ENCODE measurements at places on chromosomes 2 and 18.

DNA sequence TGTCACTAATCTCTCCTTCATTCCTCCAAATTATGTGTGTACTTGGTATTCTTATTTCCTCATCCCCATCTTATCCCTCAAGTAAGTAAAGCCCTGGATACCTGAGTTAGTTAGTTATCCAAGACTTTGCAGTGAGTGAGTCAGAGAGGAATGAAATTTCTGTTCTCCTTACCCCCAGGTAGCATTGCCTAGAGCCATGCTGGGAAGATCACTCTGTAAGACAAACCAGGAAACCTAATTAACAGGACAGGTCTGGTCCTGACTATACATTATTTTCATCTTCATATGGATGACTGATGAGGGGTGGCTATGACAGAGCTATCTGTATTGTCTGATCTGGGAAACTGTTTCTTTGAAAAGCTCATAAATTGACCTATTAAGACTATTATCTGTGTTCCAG is 55.0 kb upstream of the ITGA6 start:
- no peak for DNase-seq

DNA sequence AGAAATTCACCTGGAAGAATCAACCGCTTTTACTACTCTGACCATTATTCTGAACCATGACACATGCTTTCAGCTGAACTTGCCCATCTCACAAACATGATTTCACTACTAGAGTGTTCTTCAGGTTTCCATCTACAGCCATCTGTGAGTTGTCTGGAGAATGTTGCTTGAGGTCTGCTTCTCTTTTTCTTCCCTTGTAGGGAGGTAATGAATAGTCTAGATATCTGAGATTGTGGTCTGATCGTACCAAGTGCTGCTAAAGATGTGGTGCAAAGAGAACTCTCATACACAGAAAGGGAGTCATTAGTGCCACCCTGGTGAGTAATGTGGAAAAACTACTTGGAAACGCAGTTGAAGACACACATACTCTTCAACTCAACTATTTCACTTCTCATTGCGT is 10.2 kb downstream of the SOWAHC start:
- DNase-seq, result no peak

DNA sequence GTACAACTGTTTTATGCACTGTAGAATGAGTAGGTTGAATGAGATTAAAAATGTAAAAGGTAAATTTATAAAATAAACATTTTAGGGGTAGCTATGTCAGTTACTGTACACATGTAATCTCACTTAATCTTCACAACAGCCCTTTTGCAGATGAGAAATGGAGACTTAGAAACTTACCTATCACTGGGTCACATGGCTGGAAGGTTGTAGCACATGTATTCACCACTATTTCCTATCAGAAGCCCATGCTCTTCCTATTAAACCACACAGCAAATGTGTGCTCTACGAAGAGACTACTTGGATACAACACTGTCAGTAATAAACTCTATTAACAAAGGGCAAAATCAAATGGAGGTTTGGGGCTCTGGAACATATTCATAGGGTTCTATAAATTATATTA is 60.5 kb downstream of the VWC2L start:
- DNase-seq, result no peak

DNA sequence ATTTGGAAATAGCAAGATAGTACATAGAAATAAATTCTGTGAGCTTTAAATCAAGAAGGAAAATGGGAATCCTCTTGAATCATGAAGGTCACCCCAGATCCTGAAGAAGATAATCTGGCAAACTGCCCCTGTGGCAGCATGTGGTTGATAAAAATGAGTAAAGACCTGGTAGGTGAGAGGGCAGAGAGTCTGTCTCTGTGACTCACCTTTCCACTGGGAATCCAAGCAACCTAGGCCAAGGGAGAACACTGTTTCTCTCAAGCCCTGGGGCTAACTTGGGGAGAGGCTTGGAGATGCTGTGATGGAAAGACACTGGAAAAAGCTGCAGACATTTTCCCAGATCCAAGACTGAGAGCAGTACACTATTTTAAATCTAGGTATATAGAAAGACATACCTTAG is 185.8 kb upstream of the CNTNAP5 start:
- DNase-seq, result no peak

- DNase-seq, result no peak
Measured at GRCh38 chr2:16853088-16853487, 187.5 kb upstream of the CYRIA start.

All from stimulated activated CD4-positive, alpha-beta T cell treated with anti-CD3 and anti-CD28 coated beads, Interleukin-1b, Interleukin-23, amount 100 ng/mL, for 1 hour (primary cell).